ENCODE measurements at places on chromosomes 16 and 17.

GRCh38 chr17:17491546-17491988 lies 4.6 kb downstream of the RASD1 start:
- no peak for DNase-seq

- DNase-seq = no peak
Measured at GRCh38 chr17:36496018-36496789, 9.7 kb downstream of the ZNHIT3 start.

DNA sequence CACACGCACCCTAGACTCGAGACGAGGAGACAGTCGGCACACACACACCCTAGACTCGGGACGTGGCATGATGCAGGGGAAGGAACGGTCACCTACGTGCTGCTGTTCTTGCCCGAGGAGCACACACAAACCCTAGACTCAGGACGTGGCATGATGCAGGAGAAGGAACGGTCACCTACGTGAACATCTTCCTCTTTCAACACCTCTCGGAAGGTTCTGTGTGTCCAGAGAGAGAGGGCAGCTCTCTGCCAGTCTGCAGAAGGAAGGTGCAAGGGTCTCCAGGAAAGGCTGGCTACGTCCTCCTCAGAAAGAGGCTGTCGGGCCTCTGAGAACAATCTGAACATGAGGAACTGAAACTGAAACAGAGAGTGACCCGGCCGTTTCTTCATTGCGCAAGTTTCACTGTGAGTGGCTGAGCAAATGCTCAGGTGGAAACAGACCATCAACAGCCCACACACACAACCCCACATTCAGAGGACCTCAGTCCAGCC lies 43.4 kb downstream of the ZNF276 start:
- peak; percentile 20 for DNase-seq

GRCh38 chr17:10295728-10296343 lies 77.0 kb downstream of the MYH13 start:
- no peak for DNase-seq

DNA sequence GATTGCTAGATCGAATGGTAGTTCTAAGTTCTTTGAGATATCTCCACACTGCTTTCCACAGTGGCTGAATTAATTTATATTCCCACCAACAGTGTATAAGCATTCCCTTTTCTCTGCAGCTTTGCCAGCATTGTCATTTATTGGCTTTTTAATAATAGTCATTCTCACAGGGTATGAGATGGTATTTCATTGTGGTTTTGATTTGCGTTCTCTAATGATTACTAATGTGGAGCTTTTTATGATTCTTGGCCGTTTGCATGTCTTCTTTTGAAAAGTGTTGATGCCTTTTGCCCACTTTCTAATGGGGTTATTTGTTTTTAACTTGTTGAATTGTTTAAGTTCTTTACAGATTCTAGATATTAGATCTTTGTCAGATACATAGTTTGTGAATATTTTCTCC lies 36.5 kb upstream of the BCAS3 start:
- DNase-seq = no peak

DNA sequence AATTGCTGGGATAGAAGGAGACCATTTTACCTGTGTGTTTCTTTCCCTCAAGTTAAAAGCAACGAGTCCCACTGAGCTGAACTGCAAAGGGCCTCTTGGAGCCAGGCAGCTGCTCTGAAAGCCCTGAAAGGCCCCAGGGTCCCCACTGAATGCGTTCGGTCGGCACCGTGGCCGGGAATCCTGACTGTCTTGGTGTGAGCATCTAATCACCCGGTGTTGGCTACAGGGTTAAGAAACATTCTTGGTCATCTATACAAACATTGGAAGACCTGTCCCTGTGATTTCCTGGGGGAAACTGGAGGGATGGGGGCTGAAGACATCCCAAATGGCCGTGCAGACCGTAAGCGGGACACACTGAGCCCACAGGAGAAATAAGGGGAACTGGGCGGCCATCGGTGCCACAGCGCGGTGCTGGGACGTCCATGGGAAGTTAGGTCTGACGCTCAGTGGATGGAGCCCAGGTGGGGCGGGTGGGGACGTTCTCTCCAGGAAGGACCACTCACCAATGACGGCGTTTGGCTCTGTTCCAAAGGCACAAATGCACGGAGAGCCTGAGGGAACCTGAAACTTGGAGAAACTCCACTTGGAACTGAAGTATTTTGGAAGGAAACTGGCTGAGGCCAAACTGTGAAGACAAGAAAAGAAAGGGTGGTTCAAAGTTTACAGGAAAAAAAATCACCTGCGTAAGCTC lies 32.1 kb downstream of the WDR45B start:
- DNase-seq = no peak

GRCh38 chr17:61345825-61346666 lies 53.6 kb upstream of the TBX2 start:
- no peak for DNase-seq

DNA sequence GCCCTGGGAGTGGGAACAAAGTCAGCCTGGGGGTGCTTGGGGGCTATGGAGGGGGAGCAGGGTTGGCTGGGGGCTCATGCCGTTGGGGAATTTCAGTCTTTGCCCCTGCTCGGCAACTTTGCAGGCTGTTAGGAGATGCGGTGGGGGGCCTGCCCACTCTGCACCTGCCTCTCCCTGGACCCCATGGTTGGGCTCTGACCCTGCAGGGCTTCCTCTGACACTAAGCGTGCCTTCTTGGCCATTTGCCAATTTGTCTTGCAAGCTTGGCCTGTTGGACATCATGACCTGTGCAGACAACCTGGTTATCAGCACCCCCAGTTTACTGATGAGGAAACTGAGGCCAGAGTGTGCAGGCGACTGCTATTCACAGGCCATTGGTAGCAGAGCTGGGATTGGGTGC lies 14.6 kb downstream of the ADCY7 start:
- no peak for DNase-seq

- DNase-seq = no peak
Measured at GRCh38 chr16:59558679-59559078, 824.6 kb upstream of the GOT2 start.

DNA sequence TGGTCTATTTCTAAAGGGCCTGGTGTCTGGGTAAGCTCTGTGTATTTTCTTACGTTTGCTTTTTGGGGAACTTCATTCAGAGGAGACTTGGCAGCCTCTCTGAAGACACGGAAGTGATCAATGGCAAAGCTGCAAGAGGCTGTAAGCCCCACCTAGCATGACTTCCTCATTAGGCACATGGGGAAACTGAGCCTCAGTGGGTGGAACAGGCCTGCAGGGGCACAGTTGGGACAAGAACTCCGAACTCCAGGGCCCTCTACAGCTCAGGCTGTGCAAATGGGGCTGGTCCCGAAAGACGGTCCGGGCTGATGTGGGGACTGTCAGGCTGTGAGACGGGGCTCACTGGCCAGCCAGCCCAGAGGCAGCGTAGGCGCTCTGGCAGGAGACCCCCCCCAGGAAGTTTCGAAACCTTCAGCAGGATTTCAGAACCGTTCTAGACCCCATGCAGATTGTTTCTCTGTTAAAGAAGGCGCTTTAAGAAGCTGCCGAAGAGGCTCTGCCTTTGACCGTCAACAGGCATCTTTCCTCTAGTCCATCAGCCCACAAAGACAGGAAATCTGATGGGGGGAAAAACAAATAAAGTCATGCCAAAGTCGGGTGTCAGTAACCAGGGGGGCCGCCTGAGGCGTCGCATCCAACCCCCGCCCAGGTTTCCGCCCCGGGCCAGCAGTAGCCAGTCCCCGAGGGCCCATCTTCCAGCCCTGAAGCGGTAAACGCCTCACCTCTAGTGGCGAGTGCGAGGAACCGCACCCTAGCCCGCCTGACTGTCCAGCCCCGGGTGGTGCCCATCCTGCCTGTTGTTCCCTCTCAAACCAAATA lies 79.8 kb upstream of the TBC1D3K start:
- peak; percentile 13 for DNase-seq

- DNase-seq = no peak
Measured at GRCh38 chr17:59712862-59713261, 5.4 kb downstream of the VMP1 start.

- no peak for DNase-seq
Measured at GRCh38 chr16:29756654-29757053, 10.9 kb upstream of the C16orf54 start.

DNA sequence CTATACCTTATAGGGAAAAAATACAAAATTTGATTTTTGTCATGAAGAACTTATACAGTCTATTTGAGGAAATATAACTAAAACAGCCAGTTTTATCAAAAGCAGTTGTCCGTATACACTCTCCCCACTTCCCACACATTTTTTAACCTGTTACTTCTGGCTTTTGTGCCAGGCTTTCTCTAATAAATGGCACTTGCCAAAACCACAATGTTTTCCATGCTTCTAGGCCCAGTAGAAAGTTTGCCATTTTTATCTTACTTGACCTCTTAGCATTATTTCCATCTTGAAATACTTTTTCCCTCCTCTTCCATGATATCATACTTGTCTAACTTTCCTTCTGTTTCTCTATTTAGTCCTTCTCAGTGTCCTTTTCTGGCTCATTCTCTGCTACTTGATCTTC lies 38.8 kb downstream of the EFCAB5 start:
- no peak for DNase-seq

DNA sequence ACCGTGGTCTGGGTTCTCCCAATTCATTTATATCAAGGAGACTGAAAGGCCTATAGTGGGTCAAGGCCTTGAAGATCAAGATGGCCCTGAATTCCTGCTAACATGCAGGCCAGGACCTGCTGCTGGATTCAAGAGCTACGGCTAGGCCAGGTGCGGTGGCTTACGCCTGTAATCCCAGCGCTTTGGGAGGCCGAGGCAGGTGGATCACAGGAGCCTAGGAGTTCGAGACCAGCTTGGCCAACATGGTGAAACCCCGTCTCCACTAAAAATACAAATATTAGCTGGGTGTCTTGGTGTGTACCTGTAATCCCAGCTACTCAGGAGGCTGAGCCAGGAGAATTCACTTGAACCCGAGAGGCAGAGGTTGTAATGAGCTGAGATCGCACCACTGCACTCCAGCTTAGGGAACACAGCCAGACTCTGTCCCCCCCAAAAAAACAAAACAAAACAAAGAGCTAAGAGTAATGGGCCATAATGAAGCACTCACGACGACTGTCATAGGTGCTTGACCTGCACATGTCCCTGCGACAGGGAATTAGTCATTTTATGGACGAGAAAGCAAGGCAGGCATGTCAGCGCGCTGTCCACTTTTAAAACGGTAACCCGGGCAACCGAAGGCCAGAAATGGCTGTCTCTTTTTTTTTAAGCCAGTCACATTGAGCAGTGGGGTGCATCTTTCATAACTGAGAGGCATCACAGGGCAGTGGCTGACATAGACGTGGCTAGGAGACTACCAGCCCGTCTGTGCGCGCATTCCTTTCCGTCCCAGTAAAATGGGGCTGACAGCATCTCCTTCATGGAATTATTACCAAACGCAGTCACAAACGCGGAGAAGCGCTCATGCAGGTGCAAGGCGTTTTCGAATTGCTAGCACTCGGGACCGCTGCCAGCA lies 1.0 kb upstream of the FBRS start:
- DNase-seq = no peak

DNA sequence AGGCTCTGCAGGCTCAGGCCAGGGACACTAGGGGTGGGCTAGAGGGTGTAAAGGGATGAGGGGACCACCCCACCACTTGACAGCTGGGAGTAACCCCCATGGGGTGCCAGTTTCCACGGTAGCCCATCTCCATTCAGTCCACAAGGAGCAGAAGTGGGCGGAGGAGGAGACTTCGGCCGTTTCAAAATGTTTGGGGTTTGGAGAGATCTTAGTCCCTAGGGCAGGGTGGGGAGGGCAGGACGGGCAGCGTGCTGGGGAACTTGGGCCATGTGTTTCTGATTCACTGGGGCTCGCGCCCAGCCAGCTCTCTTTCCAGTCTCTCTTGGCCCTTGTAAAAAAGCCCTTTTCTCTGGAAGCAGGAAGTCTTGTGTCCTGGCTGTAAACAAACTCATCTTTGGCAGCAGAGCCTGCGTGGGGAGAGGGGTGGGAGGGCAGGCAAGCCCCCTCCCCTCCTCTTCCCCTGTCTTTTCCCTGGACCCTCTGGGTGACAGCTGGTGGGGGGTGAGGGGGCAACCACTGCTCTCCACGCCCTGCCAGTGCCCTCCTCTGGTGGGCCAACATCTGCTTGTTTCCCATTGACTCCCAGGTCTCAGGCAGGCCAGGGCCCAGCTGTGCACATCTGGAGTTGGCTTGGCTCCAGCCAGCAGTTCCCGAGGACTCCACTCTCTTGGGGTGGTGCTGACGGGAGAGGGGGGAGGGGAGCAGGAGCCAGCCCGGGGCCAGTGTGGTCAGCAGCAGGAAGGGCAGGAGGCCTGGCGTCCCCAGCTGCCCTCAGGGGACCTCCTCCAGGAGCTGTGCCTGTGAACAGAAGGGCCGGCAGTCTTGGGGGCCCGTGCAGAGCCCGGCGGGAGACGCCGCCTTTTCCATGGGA lies 8.1 kb downstream of the CYGB start:
- no peak for DNase-seq

DNA sequence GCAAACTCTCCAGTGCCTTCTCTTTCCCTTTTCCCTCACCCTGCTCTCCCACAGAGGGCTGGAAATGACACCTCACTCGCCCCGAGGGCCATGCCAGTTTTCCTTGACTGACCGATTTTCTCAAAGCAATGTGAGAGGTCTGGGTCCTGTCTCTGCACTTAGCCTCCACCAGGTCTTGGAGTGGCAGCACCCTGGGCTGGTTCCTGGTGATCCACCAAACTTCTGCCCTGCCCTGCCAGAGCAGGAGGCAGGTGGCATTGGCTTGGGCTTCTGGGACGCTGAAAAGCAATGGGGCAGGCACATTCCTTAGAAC lies 97.5 kb downstream of the RAB11FIP4 start:
- no peak for DNase-seq

DNA sequence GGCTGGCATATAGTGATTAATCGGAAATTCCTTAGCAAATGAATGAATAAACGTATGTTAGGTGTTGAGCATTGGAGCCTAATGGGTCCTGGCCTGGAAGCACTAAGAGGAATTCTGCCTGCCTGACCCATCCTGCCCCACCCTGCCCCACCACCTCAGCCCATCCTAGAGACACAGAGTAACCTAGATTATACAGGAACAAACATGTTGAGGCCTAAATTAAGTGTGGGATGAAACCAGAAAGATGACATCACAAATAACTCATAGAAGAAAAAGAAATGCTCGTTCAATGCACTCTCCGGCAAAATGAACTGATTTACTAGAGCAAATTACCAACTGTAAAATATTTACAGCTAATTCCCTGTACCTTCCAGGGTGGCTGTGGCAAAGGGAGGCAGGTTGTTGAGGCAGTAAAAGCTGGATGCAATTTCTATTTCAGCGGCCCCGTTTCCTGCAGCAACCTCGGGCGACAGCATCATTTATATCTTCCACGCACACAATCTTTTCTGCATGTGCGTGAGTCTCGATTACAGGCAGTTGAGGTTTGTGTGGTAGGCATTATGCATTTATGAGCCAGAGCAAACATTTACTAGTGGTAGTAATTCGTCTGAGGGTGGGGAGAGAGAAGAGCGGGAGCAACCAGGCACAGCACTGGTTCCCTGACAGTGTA lies 417.2 kb downstream of the HS3ST4 start:
- DNase-seq = no peak

DNA sequence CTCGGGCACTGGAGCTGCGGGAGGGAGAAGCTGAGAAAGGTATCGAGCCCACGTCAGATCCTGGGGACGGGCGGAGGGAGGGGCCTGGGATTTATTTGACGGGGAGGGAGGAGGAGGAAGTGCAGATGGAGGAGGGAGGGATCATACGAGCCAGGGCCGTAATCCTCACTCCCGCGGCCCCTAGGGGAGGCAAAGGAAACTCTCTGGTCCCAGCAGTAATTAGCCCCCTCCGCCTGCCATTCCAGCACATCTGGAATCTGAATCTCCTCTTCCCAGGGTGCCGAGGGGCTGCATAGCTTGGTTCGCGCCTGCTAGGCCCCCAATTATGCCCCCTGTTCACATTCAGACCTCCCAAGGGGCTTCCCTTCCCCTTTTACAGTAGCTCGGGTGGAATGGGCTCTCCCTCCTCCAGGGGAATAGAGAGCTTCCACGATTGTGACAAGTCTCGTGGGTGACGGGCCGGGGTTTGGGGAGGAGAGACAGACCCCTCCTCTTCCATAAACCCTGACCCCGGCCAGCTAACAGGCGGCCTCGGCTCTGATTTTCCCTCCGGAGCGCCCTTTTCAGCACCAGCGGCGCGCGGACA lies at the start of gene SEZ6L2:
Gene SEZ6L2 (minus strand): TSS at position 35 of the 586 bp plus-strand sequence. CDS start 531 bp downstream, outside the sequence.
- peak; percentile 45 for DNase-seq

All from activated CD8-positive, alpha-beta memory T cell treated with anti-CD3 and anti-CD28 coated beads for 4 hours (primary cell).